Activated naive CD8-positive, alpha-beta T cell treated with anti-CD3 and anti-CD28 coated beads for 36 hours (primary cell): ENCODE measurements at places on chromosomes 7 and 10. TPM values are rescaled to one million over a fixed set of nuclear protein-coding genes. Genes with fewer than 3 reads are reported as not detected.

GRCh38 chr10:14592026-14592425 lies 182.7 kb downstream of the FAM107B start:
- no peak for DNase-seq

The HABP2 gene
- not detected for total RNA-seq

The ADCYAP1R1 gene
- total RNA-seq: not detected

- DNase-seq: peak; percentile 32
Observed at GRCh38 chr7:134693256-134693655, 46.6 kb downstream of the BPGM start.

The CALML5 gene
- total RNA-seq: not detected

DNA sequence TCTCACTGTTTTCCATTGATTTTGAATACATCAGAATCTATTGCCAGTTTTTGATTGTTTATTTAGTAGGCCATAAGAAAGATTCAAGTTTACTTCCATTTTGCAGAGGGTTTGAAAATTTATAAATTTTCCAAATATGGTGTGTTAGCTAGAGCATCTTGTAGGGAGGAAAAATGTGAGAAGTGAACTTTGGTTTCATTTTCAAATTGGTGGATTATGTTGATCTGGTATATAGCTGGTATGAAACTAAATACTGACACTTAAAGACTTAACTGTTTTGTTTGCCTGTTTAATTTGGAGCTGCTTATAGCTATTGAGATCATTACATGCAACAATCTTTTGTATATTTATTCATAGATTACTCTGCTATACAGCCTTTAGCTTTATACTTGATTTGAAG lies 108.1 kb downstream of the ADAM22 start:
- DNase-seq: no peak

DNA sequence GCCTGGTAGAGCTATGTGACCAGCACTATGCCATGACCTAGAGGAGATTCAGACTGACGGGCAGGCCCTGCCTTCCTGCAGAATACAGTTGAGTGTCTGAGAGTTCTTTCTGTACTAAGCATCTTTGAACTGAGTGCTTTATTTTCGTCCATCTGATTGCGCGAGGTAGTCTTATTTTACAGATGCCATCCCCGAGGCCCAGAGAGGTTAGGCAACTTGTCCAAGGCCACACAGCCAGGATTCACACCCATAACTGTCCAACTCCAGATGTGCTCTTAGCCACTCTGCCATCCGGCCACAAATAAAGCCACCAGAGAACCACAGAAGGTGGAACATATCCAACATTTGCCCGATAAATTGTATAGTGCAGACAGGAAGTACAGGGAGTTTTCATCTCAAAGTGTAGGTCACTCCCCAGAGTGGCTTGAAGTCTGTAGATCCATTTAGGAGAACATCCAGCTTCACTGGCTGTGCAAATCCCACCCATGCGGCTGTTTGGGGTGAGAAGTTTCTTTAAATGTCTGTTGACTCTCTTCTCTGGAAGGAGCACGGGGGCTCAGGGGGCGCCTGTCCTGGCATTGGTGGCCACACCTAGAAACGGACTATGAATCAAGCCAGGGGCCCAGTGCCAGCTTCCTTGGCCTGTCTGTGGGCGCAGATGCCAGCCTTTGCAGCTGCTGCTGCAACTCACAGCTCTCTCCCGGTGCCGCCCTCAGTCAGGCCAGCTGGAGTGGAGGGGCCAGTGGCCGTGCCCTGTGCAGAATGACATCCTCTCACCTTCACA lies 11.1 kb downstream of the CHST3 start:
- DNase-seq: no peak

DNA sequence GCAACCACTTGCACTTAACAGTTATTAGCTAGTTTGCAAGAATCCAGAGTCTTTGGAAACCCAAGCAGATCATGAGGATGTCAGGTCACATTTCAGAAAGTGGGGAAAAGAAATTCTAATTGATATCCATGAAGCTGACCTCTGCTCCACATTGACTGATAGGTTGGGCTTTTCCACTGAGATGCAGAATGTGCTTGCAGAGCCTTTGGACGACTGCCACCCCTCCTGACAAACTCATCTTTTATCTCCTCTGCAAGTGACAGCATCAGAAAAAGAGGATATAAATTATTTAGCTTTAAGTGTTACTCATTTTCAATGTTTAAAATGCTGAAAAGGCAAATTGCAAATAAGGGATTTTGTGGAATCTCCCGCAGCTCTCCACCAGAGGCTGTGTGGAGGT lies 75.3 kb downstream of the C10orf90 start:
- no peak for DNase-seq

The SFMBT2 gene
- total RNA-seq: 22.0 TPM

DNA sequence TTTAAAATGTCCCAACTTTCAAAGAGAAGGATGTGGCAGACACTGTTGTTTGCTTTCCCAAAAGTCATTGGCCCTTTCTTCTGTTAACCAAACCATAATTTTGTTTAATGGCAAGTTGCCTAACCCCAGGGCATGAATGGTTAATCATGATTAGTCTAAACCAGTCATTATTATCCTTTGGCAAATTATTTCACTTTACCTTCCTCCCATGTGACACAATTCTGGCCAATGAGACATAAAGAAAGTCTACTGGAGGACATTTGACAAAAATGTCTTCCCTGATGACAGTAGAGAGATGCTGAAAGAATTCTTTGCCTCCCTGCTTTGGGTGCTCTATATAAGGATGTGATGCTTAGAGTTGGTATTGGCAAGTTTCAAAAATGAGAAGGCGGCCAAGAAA lies 101.9 kb downstream of the PODXL start:
- no peak for DNase-seq

- no peak for DNase-seq
Observed at GRCh38 chr10:23529625-23530024, 90.8 kb downstream of the OTUD1 start.

GRCh38 chr7:73719806-73720169 lies 319 bp upstream of the STX1A start:
- DNase-seq: no peak

DNA sequence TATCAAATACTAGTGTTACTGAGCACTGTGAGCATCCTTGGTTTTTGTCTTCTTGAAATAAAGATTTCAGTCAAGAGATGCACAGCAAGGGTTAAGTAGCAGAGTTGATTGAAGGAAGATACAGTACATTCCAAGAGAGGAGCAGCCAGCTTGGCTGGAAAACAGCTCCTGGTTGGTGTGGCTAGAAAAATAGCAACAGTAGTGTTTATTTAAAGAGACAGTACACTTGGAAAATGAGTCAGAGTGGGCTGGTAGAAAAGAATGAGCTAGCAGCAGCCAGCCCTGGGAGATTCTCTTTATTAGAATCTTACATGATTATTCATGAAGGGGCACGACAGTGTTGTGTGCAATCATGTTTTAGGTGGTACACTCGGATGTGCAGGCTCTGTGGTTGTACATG lies 1016.4 kb upstream of the SORCS1 start:
- no peak for DNase-seq

DNA sequence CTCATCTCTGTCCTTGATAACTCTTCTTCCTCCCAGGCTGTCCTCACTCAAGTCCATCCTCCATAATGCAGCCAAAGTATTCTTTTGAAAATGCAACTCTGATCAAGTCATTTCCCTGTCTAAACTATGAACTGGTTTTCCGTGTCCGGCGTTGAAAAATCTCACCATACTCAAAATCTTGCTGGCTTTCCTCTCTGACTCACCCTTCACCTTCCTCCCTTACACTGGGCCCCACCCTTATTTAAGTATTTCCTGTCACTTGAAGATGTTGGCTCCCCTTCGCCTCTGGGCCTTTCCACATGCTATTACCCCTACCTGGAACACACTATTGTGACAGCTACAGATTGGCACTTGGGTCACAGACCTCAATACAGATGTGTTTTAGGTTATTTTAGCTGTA lies 515.6 kb downstream of the INHBA start:
- DNase-seq: no peak
